ENCODE measurements at places on chromosomes 16 and 17.

DNA sequence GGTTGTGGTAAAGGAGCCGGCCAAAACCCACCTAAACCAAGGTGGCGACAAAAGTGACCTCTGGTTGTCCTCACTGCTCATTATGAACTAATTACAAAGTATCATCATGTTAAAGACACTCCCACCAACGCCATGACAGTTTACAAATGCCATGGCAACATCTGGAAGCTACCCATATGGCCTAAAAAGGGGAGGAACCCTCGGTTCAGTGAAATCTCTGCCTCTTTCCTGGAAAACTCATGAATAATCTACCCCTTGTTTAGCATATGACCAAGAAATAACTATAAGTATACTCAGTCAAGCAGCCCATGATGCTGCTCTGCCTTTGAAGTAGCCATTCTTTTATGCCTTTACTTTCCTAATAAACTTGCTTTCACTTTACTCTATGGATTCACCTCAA, 72.2 kb downstream of the CYLD start:
- DNase-seq = no peak

- DNase-seq = no peak
Measured at GRCh38 chr16:84567286-84567962, 50.5 kb downstream of the COTL1 start.

DNA sequence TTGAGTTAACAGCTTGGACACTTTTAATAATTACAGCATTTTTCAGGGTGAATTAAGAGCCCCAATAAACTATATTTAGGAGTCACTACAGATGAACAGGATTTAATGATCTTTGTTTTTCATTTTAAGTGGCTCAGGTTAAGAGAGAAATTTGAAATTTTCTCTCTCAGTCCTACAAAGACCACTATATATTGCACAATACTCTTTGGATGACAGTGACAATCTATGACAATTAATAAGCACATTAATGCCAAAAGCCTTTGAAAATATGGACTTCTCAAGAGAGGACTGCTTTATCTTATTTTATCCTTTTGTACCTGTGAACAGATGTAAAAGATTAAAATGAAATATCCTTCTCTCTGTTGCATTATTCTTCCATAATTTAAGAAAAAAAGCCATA, 151.1 kb upstream of the IRX5 start:
- DNase-seq = no peak

DNA sequence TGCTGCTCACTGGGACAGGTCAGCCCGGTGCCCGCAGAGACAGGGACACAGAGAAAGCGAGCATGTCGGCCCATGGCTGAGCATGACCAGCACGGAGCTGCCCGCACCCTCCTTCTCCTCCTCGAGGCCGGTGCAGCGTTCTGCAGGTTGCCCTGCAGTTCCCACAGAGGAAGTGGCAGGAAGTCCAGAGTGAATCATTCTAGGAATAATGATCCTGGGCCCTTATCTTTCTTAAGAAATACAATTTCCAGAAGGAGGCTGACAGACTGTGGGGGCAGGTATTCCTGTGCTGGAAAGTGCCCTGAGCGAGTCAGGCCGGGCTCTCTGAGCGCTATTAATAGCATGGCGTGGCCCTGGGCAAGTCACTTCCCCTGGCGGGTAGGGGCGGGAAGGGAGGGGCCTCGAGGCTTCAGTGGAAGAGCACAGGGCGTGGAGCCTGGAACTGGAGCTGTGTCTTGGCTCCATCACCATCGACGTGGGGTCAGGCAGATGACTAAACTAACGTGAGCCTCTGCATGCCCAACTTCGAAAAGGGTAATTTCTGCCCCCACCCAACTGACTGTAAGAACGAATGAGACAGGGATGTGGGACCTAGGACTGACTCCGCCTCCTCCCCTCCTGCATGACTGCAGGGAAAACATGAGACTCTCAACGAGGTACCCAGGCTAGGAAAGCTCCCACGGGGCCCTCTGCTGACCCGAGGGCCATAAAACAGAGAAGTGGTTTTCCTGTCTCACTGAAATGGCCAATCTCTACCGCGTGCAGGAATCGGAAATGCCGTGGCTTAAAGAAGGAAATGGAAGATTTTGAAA, 9.8 kb downstream of the TMEM204 start:
- DNase-seq = peak; percentile 59

DNA sequence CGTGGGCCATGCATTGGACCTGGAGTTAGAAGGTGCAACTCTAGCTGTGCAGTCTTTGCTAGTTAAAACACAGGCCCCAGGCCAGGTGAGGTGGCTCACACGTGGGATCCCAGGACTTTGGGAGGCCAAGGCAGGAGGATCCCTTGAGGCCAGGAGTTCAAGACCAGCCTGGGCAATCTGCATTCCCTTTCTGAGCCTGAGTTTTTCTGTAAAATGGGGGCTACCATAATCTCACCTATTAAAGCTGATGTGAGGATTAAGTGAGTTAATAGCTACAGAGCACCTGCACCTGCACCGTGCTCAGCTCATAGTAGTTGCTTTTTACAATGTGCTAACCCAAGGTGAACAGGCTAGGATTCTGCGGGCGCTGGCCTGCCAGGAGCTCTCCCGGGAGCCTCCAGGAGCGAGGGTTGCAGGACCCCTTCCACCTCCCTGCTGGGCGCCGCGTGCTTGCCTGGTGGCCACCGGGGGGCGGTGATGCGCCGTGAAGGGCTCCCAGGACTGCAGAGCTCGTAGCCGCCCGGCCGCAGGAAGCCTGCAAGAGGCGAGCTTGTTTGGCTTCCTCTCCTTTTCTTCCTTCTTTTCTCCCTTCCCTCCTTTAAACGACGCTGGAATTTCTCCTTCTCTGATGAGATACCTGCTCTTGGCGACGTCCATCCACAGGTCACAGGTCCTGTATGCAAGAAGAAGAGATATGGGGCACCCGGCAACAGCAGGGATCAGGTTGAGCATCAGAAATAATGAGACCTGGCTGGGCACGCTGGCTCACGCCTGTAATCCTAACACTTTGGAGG, 51.3 kb downstream of the ZFP90 start:
- peak; percentile 54 for DNase-seq

DNA sequence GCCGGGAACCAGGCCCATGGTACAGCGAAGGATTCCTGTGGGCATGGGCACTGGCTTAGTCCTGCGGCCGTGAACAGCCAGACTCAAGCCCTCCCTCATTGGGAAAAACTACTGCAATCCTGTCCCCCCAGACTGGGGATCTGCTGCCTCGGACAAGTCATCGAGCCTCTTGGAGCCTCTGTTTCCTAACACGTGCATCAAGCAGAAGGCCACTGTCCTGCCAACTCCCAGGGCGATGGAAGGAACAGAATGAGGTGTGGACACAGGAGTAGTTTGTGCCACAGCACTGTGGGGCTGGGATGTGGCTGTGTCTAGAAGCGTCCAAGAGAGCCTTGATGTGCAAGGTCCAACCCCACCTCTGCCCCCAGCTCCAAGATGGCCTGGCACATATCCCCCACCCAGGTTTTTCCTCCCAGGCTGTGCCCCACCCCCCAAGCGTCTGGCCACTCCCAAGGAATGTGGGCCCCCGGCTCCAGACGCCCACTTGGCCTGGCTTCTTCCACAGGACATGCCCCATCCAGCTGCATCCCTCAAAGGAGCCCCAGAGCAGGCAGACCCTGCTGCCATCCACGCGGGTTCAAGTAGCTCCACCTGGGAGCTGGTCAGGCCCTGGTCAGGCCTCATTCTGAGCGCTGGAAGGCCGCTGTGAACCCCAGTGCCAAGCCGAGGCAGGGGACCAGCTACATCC, 3.4 kb downstream of the CAMKK1 start:
- no peak for DNase-seq

DNA sequence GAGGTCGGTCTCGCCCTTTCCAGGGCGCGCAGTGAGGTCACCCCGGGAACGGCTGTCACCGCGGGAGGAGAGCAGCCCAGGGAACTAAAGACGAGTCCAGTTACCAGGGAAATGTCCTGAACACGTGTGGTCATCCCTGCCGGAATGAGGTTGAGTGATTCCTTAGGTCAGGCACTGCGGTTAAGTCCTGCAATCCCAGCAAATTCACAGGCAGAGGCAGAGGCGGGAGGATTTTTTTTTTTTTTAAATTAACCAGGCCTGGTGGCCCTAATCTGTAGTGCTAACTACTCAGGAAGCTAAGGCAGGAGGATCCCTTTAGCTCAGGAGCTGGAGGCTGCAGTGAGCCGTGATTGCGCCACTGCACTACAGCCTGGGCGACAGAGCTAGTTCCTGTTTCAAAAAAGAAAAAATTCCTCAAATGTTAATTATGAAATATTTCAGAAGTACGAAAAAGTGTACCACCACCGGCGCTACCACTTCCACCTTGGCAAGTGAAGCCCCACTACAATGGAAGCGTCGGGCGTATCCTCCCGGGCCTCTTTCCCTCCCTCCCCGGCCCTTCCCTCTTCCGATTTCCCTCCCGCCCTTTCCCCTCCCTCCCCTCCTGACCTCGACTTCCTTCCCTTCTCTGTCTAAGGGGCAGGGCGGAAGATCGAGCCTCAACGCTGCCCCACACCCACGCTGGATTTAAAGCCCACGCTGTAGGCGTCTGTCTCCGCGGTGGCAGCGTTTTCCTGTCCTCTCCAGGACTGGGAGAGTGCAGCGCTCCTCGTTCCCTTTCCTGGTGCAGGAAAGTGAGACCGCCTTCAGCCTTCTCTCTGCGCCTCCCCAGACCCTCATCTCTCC, 27.3 kb downstream of the SLFN11 start:
- DNase-seq = peak; percentile 35

DNA sequence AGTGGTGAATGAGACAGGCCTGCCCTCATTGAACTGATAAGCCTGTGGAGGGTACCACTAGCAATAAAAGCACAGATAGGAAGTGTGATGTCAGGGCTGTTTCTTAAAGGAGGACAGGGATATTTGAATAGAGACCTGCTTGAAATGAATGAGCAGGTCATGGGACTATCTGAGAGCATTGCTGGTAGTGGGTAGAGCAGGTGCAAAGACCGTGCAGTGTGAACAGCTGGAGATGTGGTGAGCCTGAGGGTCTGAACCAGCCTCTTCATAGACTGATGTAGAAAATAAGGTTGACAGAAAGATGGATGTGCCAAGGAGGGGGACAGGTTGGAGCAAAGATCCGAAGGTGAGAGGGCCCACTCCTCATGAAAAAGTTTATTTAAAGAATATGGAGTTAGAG, 2.4 kb downstream of the NUP93 start:
- no peak for DNase-seq

GRCh38 chr16:53549970-53550690, 47.1 kb upstream of the AKTIP start:
- peak; percentile 90 for DNase-seq

DNA sequence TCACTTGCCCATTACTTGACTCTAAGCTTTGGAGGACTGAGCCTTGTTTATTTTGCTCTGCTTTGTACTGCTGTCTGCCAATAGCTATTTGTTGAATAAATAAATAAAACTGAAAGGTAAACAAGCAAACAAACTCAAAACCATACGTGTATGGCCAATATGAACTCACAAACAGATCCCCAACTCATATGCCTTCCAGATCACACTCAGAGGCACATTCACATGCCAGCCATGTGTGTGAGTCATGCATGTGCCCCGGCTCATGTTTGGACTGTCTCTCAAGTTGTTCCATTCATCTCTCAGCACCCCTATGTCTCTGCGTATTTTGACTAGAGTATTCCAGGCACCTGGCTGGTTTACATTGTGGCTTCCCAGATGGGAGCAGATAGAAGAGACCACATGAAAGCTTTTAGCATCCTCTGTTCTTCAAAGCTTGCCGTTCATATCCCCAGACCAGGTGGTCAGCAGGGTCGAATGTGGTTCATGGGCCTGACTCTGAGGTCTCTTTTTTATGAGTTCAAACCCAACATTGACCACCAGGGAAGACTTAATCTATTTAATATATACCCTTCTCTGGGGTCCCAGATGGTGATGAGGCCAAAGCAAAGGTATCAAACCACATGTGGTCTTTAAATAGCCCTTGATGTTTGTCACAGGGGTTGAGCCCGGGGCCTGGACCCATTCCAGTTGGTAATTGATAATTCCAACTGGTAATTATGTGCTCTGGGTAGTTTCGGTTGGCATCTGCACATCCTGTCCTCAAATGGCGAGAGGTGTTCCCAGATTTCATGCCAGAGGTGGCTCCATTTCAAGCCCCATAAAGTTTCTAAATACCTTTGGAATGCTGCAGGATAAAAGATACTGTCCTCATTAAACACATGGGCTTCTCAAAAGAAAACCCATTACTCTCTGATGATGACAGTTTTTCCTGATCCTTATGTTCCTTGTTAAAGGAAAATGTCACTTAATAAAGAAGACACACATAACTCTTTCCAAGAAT, 287.3 kb upstream of the MAF start:
- no peak for DNase-seq

DNA sequence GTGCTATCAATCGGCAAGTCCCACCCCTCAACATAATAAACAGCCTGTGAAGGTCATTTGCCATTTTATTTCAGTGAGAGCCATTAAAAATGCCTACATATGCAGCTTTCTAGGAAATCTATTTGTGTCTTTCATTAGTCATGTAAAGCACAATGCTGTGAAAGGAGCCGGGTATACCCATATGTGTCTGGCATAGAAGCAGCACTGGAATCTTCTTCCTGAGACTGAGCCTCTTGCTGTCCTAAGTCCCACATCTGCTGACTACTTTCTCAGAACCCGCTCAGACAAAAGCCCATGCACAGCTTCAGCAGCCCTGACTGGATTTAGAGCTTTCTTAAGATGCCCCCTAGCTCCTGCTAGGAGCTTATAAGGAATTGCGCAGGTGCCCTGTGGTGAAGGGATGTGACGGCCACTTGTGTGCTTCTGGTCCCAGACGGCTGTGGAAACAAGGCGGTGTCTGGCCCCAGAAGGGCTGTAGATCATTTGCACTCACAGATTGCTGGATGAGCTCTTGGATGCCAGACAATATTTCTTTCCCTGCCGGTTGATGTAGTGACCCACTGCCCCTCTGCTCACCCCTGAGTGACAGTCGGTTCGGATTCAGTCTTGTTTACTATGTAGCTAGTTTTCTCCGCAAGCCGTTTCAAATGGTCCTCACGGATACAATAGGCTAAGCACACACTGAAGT, 172.2 kb downstream of the ANKFN1 start:
- DNase-seq = no peak

DNA sequence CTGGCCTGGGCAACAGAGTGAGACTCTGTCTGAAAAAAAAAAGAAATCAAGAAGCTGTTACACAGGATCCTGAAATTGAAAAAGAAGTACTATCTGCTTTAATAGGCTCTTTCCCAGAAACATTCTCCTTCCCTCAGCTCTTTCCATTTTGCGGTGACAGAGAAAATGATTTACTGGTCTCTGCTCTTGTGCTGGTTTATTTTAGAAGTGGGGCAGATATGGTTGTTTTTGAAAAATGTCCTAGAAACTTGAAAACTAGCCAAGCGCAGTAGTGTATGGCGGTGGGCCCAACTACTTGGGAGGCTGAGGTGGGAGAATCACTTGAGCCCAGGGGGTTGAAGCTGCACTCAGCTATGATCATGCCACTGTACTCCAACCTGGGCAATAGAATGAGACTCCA, 28.8 kb upstream of the TANGO6 start:
- peak; percentile 59 for DNase-seq

DNA sequence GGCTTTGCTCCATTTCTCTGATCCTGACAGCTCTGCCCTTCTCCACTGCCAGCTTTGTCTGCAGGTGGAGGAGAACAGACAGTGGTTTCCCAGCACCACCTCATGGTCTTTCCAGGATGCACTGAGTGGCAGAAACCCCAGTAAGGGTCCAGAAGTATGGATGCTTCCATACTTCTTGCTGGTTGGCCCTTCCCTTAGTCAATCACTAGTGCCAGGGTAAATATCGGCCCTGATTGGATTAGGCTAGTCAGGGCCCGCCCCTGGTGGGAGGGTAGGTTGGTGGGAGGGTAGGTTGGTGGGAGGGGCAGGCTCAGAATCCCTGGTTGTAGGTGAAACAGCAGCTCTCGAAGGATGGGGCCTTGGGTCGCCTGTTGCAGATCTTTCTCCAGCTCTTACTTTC, 10.2 kb downstream of the RNF213 start:
- no peak for DNase-seq

- DNase-seq = no peak
Measured at GRCh38 chr17:4215882-4216570, 47.8 kb downstream of the ANKFY1 start.
